ENCODE measurements at places on chromosomes 12 and 14.

- DNase-seq = no peak
Observed at GRCh38 chr14:104323551-104324175, 185.3 kb downstream of the KIF26A start.

- DNase-seq = no peak
Observed at GRCh38 chr12:130644566-130644965, 71.5 kb downstream of the RIMBP2 start.

DNA sequence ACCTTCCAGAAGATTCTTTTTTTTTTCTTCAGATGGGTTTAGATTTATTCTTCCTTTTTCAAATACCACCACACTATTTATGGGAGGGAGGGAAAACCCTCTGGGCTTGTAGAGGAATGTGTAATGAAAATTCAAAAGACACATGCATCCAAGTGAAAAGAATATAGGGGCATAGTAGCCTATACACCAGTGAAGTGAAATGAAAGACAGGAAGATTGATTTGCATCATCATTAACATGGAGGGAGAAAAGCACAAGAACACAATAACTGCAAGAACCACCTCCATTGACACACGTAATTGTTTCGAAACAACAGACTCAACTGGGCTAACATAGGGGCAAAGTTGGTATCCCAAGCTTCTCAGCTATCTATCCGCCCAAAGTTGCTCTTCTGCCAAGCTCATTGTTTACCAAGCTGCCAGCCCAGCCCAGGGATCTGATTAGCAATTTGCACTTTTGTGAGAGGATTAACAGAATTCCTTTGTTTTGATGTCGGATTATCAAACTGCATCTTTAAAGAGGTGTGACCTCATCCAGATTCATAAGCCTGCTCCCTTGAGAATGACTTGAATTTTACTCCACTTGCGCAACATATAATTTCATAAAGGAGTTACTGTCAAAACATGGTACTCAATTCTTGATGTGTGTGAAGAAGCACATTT, 430.5 kb upstream of the SOX5 start:
- DNase-seq = no peak

- DNase-seq = no peak
Observed at GRCh38 chr12:88698471-88698870, 118.2 kb upstream of the KITLG start.

DNA sequence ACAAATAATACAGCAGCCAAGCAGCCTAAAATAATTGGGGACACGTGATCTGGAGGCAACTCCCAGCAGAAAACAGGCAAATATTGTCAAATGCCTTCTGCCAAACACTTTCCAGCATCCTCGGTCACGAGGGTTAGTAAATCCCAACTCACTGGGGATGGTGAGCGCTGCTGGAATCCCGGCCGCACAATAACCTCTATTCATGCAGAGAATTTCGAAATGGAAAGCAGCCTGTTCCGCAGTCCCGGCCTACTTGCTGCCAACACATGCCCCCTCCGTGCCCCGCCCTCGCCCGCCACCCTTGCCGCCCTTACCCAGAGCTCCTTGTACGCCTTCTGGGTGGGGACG, 62.2 kb downstream of the RFX4 start:
- no peak for DNase-seq

DNA sequence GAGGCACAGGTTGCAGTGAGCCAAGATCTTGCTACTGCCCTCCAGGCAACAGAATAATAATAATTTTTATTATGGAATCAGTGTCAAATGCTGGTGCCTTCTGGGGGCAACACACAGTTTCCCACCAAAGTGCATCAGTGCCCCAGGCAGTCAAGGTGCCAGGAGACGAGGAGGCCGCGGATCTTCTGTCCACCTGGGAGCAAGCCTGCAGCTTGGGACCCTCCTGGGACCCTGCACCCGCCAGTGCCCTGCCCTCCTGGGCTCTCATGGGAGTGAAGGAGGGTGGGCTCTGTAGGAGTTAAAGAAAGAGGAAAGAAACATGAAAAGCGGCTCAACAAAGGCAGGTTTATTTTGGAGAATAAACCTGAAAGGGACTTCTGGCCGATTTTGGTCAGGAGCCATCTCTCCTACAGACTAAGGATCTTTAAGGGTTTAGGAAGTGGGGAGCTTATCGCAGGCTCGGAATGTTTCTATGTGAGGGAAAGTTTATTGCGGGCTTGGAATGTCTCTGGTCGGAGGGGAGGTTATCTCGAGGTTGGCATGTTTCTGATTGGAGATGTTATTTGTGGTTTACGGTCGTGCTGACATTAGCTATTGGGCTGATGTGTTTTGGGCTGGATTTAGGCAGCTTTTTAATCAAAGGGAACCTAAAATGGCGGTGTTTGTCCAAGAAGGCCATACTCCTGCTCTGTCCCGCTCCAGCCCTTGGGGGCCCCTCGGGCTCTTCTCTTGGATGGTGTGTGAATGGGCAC, 1.1 kb upstream of the ASPG start:
- DNase-seq = no peak

DNA sequence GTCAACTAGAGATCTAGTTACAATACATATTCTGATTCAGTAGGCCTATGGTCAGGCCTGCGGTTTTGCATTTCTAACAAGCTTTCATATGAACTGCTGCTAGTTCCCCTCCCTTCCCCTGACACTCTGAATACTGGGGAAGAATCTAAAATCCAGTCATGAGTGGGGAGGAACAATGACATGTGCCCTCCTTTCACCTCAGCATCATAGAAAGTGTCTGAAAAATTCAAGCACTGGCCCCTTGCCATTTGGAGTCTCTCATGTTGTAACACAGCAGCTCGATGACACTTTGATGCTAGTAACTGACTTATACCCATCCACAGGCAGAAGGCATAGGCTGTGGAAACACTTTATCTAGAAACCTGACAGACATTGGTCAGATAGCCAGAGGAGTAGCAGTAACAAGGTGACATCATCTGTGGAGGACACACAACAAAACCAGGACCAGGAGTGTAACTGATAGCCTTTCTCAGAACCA, 161.9 kb upstream of the RASSF8 start:
- no peak for DNase-seq

DNA sequence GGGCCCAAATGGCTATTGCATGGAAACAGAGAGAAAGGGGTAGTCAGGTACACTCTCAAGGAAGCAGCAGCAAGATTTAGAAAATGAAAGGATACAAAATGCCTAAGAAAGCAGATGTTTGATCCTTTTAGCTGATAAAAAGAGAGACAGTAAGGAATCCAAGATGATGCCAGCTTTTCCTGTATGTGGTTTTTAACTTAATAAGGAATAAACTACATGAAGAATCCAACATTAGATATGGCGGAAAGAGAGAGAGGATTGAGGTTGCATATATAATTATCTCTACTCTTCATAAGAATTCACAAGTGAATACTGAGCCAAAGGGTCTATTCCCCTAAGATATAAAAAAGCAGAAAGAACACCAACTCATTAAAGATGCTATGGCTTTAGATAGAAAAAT, 11.6 kb downstream of the TMED10 start:
- DNase-seq = no peak

- DNase-seq = no peak
Observed at GRCh38 chr12:120167529-120168095, 26.9 kb downstream of the GCN1 start.

GRCh38 chr14:89833120-89833532, 121.4 kb downstream of the EFCAB11 start:
- no peak for DNase-seq

- no peak for DNase-seq
Observed at GRCh38 chr12:83779526-83779925, 1092.8 kb downstream of the TMTC2 start.

- peak; percentile 42 for DNase-seq
Observed at GRCh38 chr12:69329669-69330428, 18.3 kb upstream of the LYZ start.

- DNase-seq = no peak
Observed at GRCh38 chr12:104997541-104997940, 11.4 kb downstream of the NOPCHAP1 start.

- DNase-seq = no peak
Observed at GRCh38 chr12:95605087-95605486, 53.8 kb upstream of the USP44 start.

GRCh38 chr14:90179357-90179756, 77.0 kb upstream of the PSMC1 start:
- DNase-seq = no peak

DNA sequence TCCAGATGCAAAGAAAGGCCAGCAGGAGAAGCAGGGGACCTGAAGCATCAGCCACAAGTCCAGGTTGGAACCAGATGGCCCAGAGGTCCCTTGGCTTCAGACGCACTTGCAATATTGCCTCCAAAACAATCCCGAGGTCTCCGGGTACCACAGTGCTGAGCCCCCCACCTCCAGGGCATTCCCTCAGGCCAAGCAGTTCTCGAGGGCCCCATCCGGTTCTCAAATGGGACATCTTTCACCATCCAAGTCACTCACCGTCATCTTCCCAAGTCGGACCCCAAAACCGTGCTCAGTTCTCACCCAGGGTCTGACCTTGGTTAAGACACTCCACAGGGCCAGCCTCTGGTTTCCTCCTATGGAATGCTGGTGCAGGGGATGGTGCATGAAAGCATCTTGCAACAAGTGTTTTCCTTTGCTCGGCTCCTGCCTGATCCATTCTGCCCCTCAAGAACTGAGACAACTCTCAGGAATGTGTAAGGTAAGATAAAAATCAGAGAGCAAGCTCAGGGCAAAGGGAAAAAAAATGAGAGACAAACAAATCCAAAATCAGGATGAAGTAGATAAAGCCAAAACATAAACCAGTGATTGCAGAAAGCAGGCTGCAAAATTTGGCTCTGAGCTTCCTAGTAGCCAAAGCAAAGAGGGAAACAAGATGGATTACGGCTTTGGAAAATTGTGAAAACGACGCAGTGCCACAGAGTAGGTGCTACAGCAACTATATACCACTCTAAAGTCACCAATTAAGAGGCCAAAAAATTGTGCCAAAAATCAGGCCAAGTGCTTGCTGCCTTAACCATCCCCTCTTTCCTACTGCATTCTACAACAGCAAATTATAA, 8.0 kb downstream of the NCOR2 start:
- no peak for DNase-seq

- no peak for DNase-seq
Observed at GRCh38 chr12:105334582-105334981, 4.1 kb downstream of the C12orf75 start.

DNA sequence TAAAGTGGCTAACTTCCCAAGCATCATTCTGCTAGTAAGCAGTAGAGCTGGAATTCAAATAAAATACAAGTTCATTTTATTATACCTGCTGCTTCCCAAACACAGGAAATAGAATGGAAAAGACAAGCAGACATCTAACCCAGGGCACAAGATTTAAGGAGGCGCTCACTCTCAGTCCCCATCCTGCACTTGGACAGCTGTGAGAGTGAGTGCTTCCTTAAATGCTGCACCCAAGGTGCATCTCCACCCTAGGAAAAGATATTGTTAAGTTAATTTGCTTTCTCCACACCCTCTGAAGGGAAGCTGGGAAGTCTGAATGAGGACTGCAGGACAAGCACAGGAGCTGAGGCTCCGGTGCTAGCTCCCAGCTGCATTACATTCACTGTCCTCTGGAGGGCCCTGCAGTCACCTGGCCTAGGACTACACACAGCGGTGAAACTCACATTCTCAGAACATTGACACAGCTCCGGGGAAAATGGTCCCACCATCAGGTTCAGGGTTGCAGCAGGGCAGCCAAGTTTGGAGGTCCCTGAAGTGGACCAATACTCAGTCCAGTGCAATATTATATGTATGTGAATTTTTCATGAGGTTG, 14.2 kb downstream of the HEBP1 start:
- no peak for DNase-seq

DNA sequence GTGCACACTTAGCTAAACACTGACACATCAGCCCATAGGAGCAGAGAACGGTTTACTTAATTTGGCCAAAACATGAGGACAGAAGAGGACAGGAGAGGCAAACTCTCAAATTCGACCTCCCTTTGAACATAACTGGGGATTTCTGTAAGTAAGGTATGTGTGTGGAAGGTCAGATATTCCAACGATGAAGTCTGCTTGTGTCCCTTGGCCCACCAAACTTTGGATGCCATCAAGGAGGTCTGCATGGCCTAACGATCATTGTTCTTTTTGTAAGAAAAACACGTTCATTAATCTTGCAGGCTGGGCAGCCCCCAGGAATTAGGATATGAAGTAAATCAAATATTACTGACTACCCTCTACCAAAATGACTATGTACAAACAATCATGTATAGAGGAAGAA, 908.5 kb upstream of the ATXN7L3B start:
- DNase-seq = no peak

DNA sequence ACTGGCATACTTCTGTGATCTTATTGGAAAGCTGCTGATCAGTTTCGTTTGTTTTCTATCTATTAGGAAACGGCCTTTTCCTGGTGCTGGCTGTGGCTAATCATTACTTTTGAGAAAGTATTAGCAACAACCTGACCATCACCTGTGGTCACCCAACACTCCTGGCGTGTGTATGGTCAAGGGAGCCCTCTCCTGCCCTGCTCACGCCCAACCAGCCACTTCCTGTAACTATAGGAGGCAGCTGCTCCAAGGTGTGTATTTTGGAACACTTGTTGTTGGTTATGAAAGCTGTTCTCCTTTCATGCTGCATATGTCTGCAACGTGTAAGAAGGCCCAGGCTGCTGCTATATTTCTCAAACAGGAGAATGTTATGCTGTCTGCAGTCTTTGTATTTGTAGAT, 1582.8 kb downstream of the AACS start:
- DNase-seq = no peak

GRCh38 chr14:22231018-22231417, 358.0 kb downstream of the DAD1 start:
- DNase-seq = peak; percentile 24

DNA sequence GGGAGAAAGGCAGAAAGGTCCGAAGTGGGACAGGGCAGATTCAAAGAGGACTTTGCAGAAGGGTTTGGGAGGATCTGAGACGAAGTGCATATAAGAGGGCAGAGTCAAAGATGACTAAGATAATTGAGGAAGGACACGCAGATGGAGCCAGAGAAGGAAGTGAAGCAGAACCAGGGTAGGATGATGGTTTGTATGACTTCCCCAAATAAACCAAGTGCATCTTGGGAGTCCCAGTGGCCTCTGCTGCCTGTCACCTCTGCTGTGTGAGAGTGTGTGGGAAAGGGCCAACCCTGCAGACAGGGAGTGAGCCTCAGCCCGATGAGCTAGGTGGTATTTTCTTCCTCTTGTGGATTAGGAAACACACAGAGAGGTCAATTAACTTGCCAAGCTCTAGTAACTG, 36.8 kb downstream of the FLVCR2 start:
- no peak for DNase-seq

DNA sequence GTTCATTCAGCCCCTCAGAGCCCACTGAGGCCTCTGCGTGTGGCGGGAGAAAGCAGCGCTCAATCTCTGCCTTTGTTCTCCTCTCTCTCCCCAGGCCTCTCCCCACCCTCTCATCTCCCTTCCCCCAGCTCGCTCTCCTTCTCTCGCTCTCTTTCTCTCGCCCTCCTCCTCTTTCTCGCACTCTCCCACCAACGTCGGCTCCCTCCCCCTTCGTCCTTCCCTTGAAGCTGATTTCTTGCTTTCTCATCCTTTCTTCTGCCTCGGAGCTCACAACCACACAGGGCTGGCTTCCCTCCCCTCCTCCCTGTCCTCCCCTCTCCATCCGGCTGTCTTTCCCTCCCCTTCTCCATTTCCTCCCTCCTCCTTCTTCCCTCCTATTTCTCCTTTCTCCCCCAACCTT, 96.4 kb downstream of the LRRC74A start:
- no peak for DNase-seq

- DNase-seq = no peak
Observed at GRCh38 chr12:87930627-87931026, 98.6 kb downstream of the C12orf50 start.

Data from naive thymus-derived CD8-positive, alpha-beta T cell (primary cell).